ENCODE measurements at places on chromosomes 11 and 22.

GRCh38 chr11:65436412-65437032, 13.9 kb downstream of the NEAT1 start:
- DNase-seq = peak; percentile 37

DNA sequence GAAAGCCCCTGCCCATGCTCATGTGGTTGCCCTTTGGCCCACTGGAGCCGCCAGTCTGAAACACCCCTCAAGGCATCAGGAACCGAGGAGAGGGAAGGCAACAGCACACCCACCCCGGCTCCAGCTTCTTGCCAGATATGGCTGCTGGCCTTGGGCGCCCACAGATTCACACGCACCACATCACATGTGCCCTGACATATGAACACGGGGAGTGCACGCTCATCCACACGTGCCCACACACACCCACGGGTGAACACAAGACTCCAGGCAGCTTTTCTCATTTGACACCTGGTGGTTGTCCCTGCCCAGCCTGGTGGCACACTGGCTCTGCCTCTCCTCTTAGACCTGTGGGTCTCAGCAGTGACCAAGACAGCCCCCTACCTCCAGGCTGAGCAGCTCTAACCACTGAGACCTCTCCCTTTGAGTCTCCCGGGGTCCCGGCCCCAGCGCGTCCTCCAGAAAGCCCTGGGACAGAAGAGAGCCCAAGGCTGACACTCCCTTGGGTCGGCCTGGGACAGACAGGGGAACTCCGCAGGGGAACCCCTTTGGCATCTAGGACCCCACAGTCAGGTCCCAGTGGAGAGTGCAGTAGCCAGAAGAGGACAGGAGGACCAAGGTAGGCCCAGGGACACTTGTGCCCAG, 2.7 kb upstream of the MAPK12 start:
- DNase-seq = no peak

GRCh38 chr11:94838027-94838731, 70.0 kb downstream of the AMOTL1 start:
- no peak for DNase-seq

GRCh38 chr11:113184498-113184897, 129.9 kb upstream of the TTC12 start:
- peak; percentile 97 for DNase-seq

DNA sequence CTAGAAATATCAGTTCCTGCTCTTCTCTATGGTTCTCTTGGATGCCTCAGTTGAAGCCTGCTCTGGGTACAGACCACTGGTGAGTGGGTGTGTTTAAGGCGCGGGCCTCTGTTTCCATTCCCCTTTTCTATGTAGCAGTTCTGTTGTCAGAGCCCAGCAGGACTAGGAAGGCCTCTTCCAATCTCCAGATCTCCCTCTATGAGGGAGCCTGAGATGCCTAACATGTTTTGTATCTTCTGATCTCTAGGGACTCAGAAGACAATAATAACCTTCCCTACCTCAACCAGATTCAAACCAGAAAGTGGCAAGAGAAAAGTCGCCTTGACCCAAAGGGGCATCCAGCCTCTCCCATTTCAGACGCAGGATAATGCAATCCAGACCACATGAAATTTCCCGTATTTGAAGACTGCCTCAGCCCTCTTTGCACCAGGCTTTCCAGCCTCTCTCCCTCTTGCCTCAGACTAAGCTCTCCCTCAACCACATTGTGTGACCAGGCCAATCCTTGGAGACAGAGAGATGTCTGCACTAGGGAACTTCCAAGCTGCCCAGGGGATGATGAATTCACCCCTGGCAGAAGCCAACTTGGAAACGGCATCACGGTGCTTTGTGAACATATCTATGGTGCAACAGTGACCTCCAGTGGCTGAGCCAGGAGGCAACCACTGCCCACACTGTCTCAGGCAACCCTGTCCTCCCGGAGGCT, 150.1 kb upstream of the UBASH3B start:
- DNase-seq = peak; percentile 100

DNA sequence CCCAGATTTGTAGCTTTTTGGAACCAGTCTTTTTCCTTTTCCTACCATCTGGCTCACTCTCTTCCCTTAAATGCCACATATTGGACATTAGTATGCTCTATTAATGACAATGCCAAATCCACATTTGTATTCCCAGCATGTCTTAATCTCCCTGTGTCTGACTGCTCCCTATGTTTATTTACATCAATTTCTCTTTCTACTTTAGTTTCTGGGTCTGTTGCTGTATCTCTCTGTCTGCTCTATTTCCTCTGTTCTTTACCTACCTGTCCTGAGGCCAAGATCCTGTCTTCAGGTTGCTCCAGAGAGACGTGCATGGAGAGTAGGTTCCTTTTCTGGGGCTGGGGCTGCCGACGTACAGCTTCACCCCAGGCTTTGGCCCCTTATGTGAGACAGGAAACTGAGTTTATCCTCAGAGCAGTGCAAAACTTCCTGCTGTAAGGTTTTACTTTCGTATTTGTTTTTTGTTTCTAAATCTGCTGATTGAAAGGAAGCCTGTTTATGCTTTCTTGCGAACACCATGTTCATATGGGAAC, 25.6 kb downstream of the OR2AG2 start:
- DNase-seq = no peak

DNA sequence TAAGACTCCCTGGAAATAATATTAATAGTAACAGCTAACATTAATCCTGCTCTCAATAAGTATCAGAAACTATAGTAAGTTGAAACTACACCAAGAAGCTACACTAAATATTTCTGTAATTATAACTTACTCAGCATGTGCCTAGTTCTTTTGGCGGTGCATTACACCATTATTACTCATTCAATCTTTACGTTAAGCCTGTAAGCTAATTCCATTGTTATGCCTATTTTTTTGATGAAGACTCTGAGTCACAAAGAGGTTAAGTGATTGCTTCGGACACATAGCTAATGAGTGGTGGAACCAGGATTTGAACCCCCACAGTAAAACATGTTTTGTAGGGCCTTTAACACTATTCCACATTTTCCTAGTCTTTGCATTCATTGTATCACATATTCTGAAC, 111.6 kb downstream of the RASSF10 start:
- peak; percentile 48 for DNase-seq

GRCh38 chr11:12188548-12189317, 78.3 kb downstream of the MICAL2 start:
- no peak for DNase-seq
